ENCODE measurements at places on chromosomes 13 and 19.

- no peak for DNase-seq
- no peak overlapping the region for H3K27ac ChIP-seq
- no peak overlapping the region for H3K4me3 ChIP-seq
- H3K27me3 ChIP-seq: no peaks in the 10 kb centered on the region
- no peaks in the 10 kb centered on the region for H3K36me3 ChIP-seq
These were observed 3.9 kb upstream of the NCCRP1 start for GRCh38 chr19:39192846-39193245.

DNA sequence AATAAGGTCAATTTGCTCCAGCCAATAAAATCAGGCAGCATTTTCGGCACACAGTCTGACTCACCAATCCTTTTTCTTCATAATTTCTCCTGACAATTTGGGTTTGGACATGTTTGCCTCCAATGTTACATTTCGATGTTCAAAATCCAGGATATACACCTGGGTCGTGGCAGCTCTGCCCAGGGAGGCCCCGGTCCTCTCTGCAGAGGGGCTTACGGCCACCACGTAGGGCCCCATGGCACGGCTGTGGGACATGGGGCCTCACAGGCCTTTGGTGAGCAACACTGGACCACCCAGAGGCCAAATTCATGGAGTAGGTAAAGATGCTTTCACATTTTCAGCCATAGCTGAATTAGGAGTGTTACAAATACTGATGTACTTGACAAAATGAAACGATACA, 25.4 kb downstream of the IRS2 start:
- H3K4me3 ChIP-seq: no peak overlapping the region
- peaks cover 1% of the 10 kb centered on the region for H3K36me3 ChIP-seq
- H3K27me3 ChIP-seq: no peaks in the 10 kb centered on the region
- H3K27ac ChIP-seq: peak overlapping the region; percentile 38

DNA sequence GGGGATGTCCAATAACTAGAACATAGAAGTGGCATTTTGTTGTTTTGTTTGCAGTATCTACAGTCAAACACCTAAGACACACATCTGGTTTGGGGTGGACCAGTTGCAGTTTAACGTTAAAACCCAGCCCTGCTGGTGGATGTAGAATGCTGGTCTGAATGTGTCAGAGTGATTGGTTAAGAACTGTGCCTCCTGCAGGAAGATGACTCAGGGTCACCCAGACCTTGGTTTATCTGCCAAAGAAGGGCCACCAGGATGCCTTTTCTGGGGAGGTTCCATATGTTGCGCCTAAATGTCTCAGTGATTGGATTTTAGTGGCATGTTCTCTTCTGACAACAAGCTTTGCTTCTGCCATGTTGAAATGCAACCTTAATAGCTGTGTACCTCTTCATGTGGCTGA, 23.1 kb downstream of the ZNF536 start:
- H3K27ac ChIP-seq: no peak overlapping the region
- H3K36me3 ChIP-seq: no peaks in the 10 kb centered on the region
- H3K27me3 ChIP-seq: peaks cover 3% of the 10 kb centered on the region

DNA sequence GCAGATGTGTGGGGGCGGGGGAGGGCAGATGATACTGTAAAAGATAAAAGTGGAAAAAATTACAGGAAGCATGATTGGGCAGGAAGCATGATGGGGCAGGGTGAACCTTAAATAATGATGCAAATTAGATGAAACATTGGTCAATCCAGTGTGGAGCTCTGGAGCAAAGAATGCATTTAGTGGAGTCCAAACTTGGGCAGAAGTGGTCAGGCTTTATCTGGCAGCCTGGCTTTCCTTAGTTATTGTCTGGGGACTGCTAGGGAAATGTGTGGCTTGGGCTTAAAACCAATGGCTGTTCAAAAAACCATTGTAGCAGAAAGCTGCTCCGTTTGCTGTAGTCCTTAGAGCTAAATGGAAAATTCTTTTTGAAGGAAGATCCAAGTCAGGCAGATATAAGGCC, 1077.3 kb upstream of the MIR17HG start:
- no peak overlapping the region for H3K4me3 ChIP-seq
- H3K27ac ChIP-seq: no peak overlapping the region
- no peaks in the 10 kb centered on the region for H3K36me3 ChIP-seq
- H3K27me3 ChIP-seq: no peaks in the 10 kb centered on the region
- H3K4me1 ChIP-seq: no peaks in the 10 kb centered on the region

GRCh38 chr19:49852631-49853126, 1.7 kb downstream of the PTOV1 start:
- H3K27me3 ChIP-seq: no peaks in the 10 kb centered on the region
- H3K36me3 ChIP-seq: peaks cover 3% of the 10 kb centered on the region
- peaks cover 28% of the 10 kb centered on the region for H3K4me1 ChIP-seq
- peak overlapping the region; percentile 96 for H3K4me3 ChIP-seq

DNA sequence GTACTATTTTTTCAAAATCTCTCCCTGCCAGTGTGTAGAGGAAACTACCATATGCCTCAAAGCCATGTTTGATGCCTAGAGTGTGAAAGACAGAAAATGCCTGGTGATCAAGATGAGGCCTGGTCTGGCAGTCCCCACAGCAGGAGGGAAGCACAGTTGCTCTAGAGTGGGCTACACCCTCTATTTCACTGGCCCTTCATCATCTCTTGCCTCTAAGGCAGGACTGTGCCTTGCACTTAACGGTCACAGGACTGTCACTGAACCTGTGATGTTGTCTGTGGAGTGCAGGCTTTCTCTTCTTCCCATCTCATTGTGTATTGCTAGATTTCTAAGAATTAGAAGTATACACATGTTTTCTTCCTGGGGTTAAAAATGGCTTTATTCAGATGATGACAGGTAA, 16.3 kb downstream of the POLR1D start:
- H3K27ac ChIP-seq: no peak overlapping the region
- no peak overlapping the region for H3K4me3 ChIP-seq

- no peak overlapping the region for H3K27ac ChIP-seq
- DNase-seq: no peak
- H3K4me3 ChIP-seq: no peak overlapping the region
- no peaks in the 10 kb centered on the region for H3K4me1 ChIP-seq
- H3K36me3 ChIP-seq: no peaks in the 10 kb centered on the region
These were observed 8.1 kb upstream of the ARL11 start for GRCh38 chr13:49620170-49620621.

DNA sequence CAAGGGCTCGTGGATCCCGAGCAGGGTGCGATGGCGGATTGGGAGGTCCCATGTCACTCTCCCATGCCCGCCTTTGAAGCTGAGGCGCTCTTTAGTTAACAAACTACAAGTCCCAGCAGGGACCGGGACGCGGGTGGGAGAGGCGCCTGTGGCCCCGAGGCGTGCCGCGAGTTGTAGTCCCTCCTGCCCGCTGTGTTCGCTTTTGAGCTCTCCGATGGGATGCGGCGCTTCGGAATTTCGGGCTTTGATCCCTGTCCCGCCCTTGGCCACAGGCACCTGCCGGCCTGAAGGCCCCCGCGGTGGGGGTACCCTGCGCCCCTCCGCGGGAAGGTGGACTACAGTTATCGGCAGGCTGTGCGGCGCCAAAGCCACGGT, 11.0 kb downstream of the CYTH2 start:
- H3K36me3 ChIP-seq: peaks cover 39% of the 10 kb centered on the region
- H3K4me1 ChIP-seq: peaks cover 19% of the 10 kb centered on the region
- peak overlapping the region; percentile 86 for H3K27ac ChIP-seq
- peak overlapping the region; percentile 77 for H3K4me3 ChIP-seq
- DNase-seq: peak; percentile 69

GRCh38 chr13:62704875-62705274, 1289.2 kb upstream of the PCDH20 start:
- no peak for DNase-seq
- H3K4me1 ChIP-seq: no peaks in the 10 kb centered on the region
- H3K27ac ChIP-seq: no peak overlapping the region

DNA sequence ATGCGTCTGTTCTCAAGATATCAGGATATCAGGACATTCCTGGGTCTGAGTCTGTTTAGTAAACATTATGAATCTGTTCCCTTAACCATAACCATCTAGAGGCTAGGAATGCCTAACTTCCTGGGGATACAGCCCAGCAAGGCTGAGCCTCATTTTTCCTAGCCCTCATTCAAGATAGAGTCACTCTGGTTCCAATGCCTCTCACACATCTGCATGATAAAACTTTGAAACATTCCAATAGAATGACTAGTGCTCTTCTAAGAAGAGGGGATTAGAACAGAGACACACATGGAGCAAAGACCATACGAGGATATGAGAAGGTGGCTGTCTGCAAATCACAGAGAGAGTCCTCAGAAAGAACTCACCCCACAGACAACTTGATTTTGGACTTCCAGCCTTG, 20.6 kb upstream of the CABP5 start:
- peaks cover 4% of the 10 kb centered on the region for H3K36me3 ChIP-seq
- no peak overlapping the region for H3K27ac ChIP-seq

- H3K27ac ChIP-seq: no peak overlapping the region
- no peak for DNase-seq
- H3K36me3 ChIP-seq: peaks cover 36% of the 10 kb centered on the region
- no peak overlapping the region for H3K4me3 ChIP-seq
- no peaks in the 10 kb centered on the region for H3K4me1 ChIP-seq
These were observed 99.6 kb upstream of the MCF2L start for GRCh38 chr13:112869202-112870050.

DNA sequence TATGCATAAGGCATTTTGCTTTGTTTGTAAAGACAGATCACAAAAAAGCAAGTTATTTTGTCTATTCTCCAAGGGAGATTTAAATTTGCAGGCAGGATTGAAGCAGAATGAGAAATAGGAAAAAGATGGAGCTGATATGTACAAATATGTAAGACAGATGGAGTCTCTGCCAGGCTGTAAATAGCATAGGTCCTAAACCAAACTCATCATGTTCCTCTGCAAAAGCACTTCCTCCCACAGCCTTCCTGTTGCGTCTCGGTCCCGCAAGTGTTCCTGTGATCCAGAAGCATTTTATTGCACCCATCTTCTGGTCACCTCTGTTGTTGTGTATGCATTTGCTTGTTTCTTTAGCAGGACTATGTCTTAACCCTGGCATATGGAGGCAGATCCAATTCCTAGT, 95.7 kb upstream of the CLDN10 start:
- no peak overlapping the region for H3K4me3 ChIP-seq
- H3K27me3 ChIP-seq: no peaks in the 10 kb centered on the region
- H3K27ac ChIP-seq: no peak overlapping the region
- H3K4me1 ChIP-seq: no peaks in the 10 kb centered on the region
- no peak for DNase-seq

DNA sequence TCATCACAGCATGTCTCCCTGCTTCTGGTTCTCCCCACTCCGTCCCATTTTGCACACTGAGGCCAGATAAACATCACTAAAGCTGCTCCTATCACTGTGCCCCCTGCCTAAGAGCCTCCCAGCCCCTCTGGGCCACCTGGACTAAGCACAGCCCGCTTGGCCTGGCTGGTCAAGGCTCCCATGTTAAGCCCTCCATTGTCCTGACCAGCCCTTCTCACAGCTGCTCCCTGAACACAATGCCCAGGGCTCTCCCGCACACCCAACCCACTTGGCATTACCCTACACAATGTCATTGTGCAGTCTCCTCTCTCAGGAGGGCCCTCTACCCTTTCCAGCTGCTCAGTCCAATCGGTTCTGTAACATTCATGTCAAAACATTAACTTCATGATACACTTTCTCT, 133.4 kb downstream of the NUFIP1 start:
- H3K4me1 ChIP-seq: peaks cover 16% of the 10 kb centered on the region
- no peaks in the 10 kb centered on the region for H3K36me3 ChIP-seq
- no peaks in the 10 kb centered on the region for H3K27me3 ChIP-seq
- H3K27ac ChIP-seq: peak overlapping the region; percentile 92
- no peak for DNase-seq

- H3K4me1 ChIP-seq: no peaks in the 10 kb centered on the region
- no peak overlapping the region for H3K4me3 ChIP-seq
- no peaks in the 10 kb centered on the region for H3K27me3 ChIP-seq
- no peak overlapping the region for H3K27ac ChIP-seq
These were observed 36.5 kb downstream of the WDR87 start for GRCh38 chr19:37869766-37870340.

GRCh38 chr13:37175996-37176395, 70.5 kb upstream of the CSNK1A1L start:
- no peak overlapping the region for H3K4me3 ChIP-seq
- no peak overlapping the region for H3K27ac ChIP-seq
- H3K4me1 ChIP-seq: no peaks in the 10 kb centered on the region
- no peaks in the 10 kb centered on the region for H3K27me3 ChIP-seq

DNA sequence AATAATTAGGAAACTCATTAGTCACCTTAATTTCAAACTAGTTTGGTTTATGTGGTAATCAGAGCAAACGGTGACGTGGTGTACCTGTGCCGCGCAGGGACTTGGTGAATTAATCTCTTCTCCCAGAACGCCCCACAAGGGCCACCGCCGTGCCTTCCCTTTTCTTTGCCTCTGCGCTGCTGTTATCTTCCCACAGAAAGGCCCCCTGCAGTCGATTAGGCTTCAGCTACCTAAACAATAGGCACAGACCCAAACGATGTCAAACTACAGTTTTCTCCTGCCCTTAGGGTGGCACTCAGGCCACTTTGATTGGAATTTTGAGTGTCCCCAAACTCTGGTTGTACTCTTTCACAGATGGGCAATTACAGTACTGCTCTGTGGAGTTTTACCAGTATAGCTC, 115.5 kb downstream of the GGACT start:
- H3K4me1 ChIP-seq: no peaks in the 10 kb centered on the region
- H3K27me3 ChIP-seq: no peaks in the 10 kb centered on the region
- H3K36me3 ChIP-seq: no peaks in the 10 kb centered on the region
- H3K27ac ChIP-seq: no peak overlapping the region
- H3K4me3 ChIP-seq: no peak overlapping the region

- DNase-seq: no peak
- H3K4me1 ChIP-seq: no peaks in the 10 kb centered on the region
- no peak overlapping the region for H3K27ac ChIP-seq
- no peaks in the 10 kb centered on the region for H3K36me3 ChIP-seq
These were observed 36.8 kb upstream of the PSG9 start for GRCh38 chr19:43306097-43306496.

- H3K27ac ChIP-seq: peak within 1 kb of the TSS; percentile 72
- H3K4me1 ChIP-seq: peaks cover 11% of the 10 kb centered on the region
- DNase-seq: peak; percentile 97
- no peaks in the 10 kb centered on the region for H3K27me3 ChIP-seq
- peaks cover 26% of the 10 kb centered on the region for H3K36me3 ChIP-seq
These were observed at the start of gene ZNF175 for GRCh38 chr19:51570962-51571575. ZNF175 (plus strand) TSS chr19:51571283; CDS start chr19:51573330, 2,047 bp downstream.

DNA sequence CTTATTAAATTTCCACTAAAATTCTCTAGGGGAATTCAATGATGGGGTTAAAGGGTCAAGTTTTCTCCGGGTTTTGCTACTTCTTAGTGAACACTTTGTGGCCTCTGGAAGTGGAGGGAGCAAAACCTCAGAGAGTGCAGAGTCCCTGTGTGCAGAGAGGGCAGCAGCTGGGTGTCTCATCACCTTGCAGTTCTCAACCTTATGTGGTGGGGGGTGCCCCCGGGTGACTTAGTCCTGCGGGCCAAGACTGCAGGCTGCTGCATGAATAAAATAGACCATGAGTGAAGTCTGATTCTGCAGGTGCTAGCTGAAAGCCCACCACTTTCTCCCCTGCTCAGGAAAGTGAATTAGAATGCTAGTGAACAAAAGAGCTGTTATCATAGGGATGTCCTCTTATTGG, 191.6 kb downstream of the DLEU7 start:
- no peak for DNase-seq
- no peaks in the 10 kb centered on the region for H3K36me3 ChIP-seq
- no peak overlapping the region for H3K27ac ChIP-seq
- H3K4me1 ChIP-seq: peaks cover 5% of the 10 kb centered on the region

- H3K27me3 ChIP-seq: no peaks in the 10 kb centered on the region
- H3K36me3 ChIP-seq: no peaks in the 10 kb centered on the region
- H3K4me3 ChIP-seq: no peak overlapping the region
These were observed 81.8 kb upstream of the STARD13 start for GRCh38 chr13:33367171-33367895.
